ENCODE measurements at places on chromosomes 1 and 21.

GRCh38 chr1:242187171-242187570, 188.3 kb upstream of the MAP1LC3C start:
- no peak for DNase-seq

DNA sequence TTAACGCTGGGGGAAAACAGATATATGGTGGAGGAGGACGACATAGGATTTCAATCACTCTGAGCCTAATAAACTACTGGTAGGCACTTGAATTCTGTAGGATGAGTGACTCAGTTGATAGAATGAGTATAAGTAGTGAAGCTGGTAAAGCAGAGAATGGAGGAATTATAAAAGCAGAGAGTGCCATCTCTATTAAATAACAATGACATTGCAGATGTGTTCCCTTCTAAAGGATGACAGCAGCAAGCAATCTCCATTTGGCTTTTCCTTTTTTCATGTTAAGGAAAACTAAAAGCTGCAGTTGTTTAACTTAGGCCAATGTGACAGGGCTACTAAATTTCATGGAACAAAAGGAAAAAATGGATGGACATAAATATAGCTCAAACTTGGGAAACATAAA, 17.5 kb downstream of the ZBTB8OS start:
- no peak for DNase-seq

- DNase-seq: peak; percentile 26
Measured at GRCh38 chr1:20956272-20956671, 169.2 kb upstream of the HP1BP3 start.

DNA sequence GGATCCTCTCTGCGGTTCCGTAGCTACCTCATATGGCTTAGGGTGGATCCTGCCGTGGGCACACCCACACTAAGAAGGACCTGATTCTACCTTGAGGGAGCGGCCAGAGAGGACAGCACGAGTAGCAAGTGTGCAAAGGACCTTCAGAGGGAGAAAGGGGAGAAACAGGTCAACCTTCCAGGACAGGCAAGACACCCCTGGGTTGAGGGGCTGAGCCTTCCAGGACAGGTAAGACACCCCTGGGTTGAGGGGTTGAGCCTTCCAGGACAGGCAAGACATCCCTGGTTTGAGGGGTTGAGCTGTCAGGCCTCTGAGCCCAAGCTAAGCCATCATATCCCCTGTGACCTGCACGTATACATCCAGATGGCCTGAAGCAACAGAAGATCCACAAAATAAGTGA, 23.1 kb upstream of the PDPN start:
- no peak for DNase-seq

All from activated T-cell treated with anti-CD3 and anti-CD28 coated beads, Interleukin-2, amount 50 U/mL, for 72 hours (primary cell).